ENCODE measurements at places on chromosomes 6 and 20. TPM values are rescaled to one million over a fixed set of nuclear protein-coding genes. Genes with fewer than 3 reads are reported as not detected.

The CRISP2 gene
- total RNA-seq = not detected

The PI16 gene
- total RNA-seq = not detected

The CCN6 gene
- not detected for total RNA-seq

The TNNC2 gene
- 0.12 TPM for total RNA-seq

The CGA gene
- 0.56 TPM for total RNA-seq

The SNPH gene
- 3.1 TPM for total RNA-seq

The WFDC2 gene
- not detected for total RNA-seq

The CLPSL2 gene
- 0.80 TPM for total RNA-seq

The KCNG1 gene
- total RNA-seq = 52.5 TPM

The NINL gene
- 14.4 TPM for total RNA-seq

The AURKA gene
- 106 TPM for total RNA-seq

The DEF6 gene
- 0.05 TPM for total RNA-seq

The SRPK1 gene
- total RNA-seq = 37.2 TPM

The BTBD3 gene
- 12.5 TPM for total RNA-seq

The ANGPT4 gene
- total RNA-seq = 0.04 TPM

The TMC2 gene
- not detected for total RNA-seq

The CYB5R4 gene
- 21.6 TPM for total RNA-seq

The TPBG gene
- 30.0 TPM for total RNA-seq

The MACROD2 gene
- total RNA-seq = 0.51 TPM

The ULBP1 gene
- total RNA-seq = 0.76 TPM

The MED23 gene
- total RNA-seq = 5.4 TPM

The GSTA4 gene
- total RNA-seq = 8.4 TPM

The KCNB1 gene
- 2.2 TPM for total RNA-seq

The THBS2 gene
- total RNA-seq = 0.09 TPM

The LSM2 gene
- total RNA-seq = 49.5 TPM

The ARMH2 gene
- total RNA-seq = not detected

The VIP gene
- not detected for total RNA-seq

The PYGB gene
- 423 TPM for total RNA-seq

The CALHM4 gene
- total RNA-seq = not detected

The SLC32A1 gene
- total RNA-seq = not detected

The HEY2 gene
- total RNA-seq = not detected

The EEF1A2 gene
- 155 TPM for total RNA-seq

The PDRG1 gene
- total RNA-seq = 26.6 TPM

The RIN2 gene
- total RNA-seq = 24.2 TPM

The SGK2 gene
- total RNA-seq = 7.0 TPM

The SNAP91 gene
- total RNA-seq = 0.30 TPM

The HLA-DQB1 gene
- total RNA-seq = not detected

The PRRT1 gene
- 0.66 TPM for total RNA-seq

The SLC17A9 gene
- total RNA-seq = 0.08 TPM

The HAO1 gene
- not detected for total RNA-seq

The NRSN1 gene
- total RNA-seq = not detected

The WFDC10B gene
- total RNA-seq = not detected

The DEK gene
- total RNA-seq = 82.3 TPM

The HFE gene
- 14.1 TPM for total RNA-seq

The PTPRA gene
- total RNA-seq = 35.3 TPM

The TNFRSF21 gene
- 11.7 TPM for total RNA-seq

The KHDC1 gene
- total RNA-seq = 4.2 TPM

The BPIFB4 gene
- not detected for total RNA-seq

The UBE2C gene
- 230 TPM for total RNA-seq

The TPD52L1 gene
- total RNA-seq = 54.3 TPM

The FAM217A gene
- not detected for total RNA-seq

The OPRM1 gene
- not detected for total RNA-seq

The BPIFB2 gene
- total RNA-seq = not detected

The SYCP2L gene
- total RNA-seq = 2.4 TPM

The HSPA1L gene
- total RNA-seq = 1.4 TPM
